ENCODE measurements at places on chromosomes 6 and 20.

DNA sequence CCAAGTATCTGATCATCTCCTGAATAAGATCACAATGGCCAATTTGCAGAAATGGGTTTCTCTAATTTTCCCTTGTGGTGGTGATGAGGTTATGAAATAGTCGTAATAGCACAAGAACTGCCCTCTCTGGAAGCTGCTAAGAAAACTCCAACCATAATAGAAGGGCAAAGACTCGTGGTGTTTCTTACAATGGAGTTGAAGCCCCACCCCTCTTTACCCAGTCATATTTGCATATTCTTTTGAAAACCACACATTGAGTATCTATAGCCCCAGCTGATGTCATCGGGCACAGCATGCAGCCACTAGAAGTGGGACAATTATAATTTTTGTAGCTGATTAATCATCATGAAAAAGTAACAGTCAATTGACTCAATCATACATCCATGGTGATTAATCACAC is 452.1 kb upstream of the POU3F2 start:
- DNase-seq: no peak

DNA sequence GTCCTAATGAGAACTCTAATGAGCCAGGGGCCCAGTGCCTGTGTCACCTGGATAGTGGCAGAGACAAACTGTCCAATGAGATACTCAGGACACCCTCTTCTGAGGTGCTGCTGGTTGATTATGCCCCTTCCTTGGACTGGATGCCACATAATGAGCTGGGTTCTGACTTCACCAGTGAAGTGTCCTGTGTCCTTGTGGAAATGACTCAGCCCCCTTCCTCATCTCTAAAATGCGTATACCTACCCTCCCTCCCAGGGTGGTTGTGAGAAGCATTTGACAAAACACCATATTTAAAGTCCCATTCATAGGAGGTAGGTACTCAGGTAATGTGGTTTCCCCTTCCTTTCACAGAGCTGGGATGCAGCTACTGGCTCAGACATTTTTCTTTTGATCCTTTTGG is 28.4 kb upstream of the RNF24 start:
- no peak for DNase-seq

DNA sequence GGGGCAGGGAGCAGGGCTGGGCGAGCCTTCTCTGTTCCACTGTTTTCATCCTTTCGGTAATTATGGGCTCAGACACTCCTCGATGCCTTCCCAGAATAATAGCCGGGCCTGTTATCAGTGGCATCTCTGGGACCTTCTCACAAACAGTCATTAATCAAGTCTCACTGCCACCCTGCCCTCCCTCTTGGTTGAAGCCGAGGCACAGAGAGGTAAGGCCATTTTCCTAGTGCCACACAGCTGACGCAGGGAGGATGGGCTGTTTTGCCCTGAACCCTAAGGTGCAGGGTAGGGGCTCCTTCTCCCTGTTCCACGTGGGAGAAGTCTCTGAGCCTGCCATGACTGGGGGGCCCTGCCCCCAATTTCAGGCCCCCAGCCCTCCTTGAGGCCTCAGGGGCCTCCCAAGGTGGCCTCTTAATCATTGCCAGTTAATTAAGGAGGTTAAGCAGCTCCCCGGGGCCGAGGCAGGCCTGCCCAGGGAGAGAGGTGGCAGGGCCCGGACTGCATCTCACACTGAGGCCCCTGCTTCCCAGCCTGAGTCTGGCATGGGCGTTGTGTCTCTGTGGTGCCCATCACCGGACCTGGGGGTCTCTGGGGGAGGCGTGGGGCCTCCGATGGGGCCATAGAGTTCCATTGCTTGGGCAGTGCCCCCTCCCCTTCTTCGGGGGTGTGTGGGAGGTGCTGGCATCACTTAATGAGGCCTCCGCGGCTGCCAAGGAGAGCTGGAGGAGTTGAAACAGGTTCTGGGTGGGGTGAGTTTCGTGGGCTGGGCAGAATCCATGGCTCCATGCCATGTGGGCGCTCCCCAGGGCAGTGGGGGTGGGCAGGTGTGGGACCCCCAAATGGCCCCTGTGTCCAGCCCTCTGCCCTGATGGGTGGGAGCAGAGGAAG is 42.9 kb downstream of the CEBPB start:
- no peak for DNase-seq

DNA sequence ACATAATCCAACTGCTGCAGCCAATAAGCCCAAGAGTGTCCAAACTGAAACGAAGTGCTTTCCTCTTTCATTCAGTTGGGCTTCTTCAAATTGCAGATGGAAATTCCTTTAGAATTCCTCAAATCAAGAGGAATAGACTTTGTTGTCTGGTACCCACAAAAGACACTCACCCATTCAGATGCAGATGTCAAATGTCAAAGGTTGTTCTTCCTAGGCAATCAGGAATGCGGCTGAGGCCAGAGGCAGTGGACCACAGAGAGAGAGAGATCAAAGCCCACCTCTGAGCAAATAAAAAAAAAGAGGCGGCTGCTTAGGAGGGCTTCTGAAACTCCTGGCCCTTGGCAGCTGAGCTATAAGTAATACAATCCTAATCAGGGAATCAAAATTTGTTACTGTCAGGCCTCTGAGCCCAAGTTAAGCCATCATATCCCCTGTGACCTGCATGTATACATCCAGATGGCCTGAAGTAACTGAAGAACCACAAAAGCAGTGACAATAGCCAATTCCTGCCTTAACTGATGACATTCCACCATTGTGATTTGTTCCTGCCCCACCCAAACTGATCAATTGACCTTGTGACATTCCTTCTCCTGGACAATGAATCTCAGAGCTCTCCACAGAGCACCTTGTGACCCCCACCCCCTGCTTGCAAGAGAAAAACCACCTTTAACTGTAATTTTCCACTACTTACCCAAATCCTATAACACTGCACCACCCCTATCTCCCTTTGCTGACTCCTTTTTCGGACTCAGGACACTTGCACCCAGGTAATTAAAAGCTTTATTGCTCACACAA is 303.0 kb upstream of the GJE1 start:
- DNase-seq: no peak

- DNase-seq: no peak
These were observed 89.5 kb downstream of the TIAM2 start for GRCh38 chr6:155084431-155085123.

GRCh38 chr6:21869085-21869771 is 275.7 kb downstream of the SOX4 start:
- no peak for DNase-seq
